Activated T-helper 1 cell treated with anti-CD3 and anti-CD28 coated beads, Interleukin-2, amount 50 U/mL, for 16 hours (primary cell): ENCODE measurements at places on chromosomes 6 and 20.

GRCh38 chr20:46939031-46939965, 44.7 kb downstream of the EYA2 start:
- DNase-seq = no peak

- no peak for DNase-seq
Observed at GRCh38 chr6:108203189-108204112, 37.6 kb downstream of the NR2E1 start.

DNA sequence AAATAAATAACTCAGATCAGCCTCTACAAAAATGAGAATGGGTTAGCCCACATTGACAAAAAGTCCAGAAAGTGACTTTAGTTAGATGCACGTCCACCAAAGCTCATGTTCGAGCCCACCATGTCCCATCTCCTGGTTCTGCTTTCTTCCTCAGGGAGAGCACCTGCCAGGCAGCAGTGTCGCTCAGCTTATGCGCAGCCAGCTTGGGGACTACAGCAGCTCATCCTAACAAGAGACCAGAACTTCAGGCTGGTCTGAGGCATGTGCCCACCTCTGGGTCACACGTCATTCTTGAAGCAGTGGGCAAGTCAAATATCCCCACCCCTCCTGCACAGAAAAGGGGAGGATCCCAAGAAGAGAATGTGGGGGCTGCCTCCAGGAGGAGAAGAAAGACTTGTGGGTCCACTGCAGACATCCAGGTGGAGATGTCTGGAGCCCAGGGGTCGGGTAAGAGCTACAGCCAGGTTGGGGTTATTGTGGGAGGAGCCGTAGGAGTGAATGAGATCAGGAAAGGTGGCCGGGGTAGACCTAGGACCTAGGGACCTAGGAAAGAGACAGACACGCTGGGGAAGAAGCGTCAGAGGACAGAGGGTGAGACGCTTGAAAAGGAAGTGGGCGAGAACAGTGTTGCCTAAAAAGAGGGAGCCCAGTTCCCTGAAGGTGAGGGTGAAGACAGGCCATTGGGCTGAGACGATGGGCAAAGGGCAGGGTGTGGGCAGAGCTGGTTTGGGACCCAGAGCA, 52.5 kb downstream of the SSR1 start:
- no peak for DNase-seq

DNA sequence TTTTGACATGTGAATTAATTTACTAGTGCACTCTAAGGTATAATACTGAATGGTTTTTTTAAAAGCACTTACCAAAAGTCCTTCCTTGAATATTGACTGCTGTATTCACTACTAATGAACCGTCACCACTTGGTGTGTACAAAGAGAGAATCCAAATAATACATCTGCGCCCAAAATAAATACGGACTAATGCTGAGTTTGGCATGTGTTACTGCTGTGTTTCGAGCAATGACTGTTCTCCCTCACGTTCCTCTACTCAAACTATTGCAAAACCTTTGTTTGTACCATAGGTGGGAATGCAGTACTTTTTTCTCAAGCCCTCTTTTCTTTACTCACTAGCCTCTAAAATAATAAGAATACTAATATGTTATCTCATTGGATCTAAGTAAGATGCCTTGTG, 305.5 kb downstream of the QKI start:
- no peak for DNase-seq
